Frontal cortex (tissue), 4 donors: ENCODE measurements at places on chromosomes 4 and X. TPM values are rescaled to one million over a fixed set of nuclear protein-coding genes. Genes with fewer than 3 reads are reported as not detected.

- no peak for DNase-seq
These were observed 8.9 kb downstream of the HSD17B11 start for GRCh38 chr4:87382116-87382515.

GRCh38 chr4:118367872-118368271 is 15.1 kb upstream of the PRSS12 start:
- DNase-seq: no peak

GRCh38 chrX:136059350-136059749 is 74.1 kb downstream of the SLC9A6 start:
- no peak for DNase-seq

DNA sequence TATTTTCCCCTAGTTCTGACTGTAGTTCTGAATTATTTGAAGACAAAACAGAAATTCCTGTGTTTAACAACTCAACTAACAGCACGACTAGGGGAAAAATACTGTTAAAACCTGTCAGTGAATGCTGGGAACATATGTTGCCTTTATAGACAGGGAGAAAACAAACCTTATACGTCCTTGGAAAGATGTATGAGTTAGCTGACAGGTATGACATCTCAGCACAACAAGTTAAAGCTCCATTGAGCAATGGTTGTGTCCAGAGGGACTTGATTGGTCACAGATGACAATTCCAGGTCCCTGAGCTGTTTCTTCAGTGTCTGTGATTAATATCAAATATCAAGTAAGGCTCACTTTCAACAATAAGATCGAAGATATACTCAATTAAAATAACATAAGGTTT is 58.2 kb upstream of the DDIT4L start:
- no peak for DNase-seq

- DNase-seq: no peak
These were observed 220.7 kb upstream of the CNKSR2 start for GRCh38 chrX:21153503-21153902.

Gene GAGE12G
- not detected for total RNA-seq

Gene LSM6
- total RNA-seq: 39.1 TPM

- DNase-seq: no peak
These were observed 7.3 kb downstream of the GRPR start for GRCh38 chrX:16130707-16131106.

Gene VEGFD
- total RNA-seq: not detected

- DNase-seq: no peak
These were observed 18.5 kb downstream of the UVSSA start for GRCh38 chr4:1365271-1366178.

- DNase-seq: no peak
These were observed 72.1 kb downstream of the COX18 start for GRCh38 chr4:72997409-72997808.

- no peak for DNase-seq
These were observed 29.2 kb downstream of the METAP1 start for GRCh38 chr4:99024481-99025275.

Gene LDB2
- total RNA-seq: 216 TPM

Gene RAI2
- 2.9 TPM for total RNA-seq
